Bronchial epithelial cell (primary cell): ENCODE measurements at places on chromosomes 7 and 10.

- peak; percentile 15 for DNase-seq
Measured at GRCh38 chr10:35517431-35518181, 87.5 kb upstream of the GJD4 start.

DNA sequence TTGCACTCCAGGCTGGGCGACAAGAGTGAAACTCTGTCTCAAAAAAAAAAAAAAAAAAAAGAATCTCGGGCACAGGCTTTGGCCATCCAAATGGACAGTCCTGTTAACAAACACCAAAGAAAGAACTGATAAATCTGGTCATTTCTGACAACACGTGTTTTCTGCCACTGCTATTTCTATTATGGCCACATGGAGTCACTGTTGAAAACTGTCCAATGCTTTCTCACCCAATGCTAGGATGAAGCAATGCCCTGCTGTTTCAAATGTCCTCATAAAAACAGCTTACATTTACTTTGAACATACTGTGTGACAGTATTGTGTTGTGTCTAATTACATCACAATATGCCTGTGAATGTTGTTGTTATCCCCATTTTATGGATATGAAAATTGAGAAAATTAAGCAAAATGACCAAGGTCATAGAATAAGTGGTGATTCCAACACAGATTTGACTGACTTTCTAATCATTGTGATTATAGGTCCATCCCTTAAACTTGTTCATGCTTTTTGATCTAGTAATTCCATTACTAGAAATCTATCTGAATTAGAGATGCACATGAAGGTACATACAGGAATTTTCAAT, 19.9 kb upstream of the MAP3K8 start:
- peak; percentile 65 for DNase-seq

GRCh38 chr7:22633286-22633953, 93.6 kb upstream of the IL6 start:
- no peak for DNase-seq

DNA sequence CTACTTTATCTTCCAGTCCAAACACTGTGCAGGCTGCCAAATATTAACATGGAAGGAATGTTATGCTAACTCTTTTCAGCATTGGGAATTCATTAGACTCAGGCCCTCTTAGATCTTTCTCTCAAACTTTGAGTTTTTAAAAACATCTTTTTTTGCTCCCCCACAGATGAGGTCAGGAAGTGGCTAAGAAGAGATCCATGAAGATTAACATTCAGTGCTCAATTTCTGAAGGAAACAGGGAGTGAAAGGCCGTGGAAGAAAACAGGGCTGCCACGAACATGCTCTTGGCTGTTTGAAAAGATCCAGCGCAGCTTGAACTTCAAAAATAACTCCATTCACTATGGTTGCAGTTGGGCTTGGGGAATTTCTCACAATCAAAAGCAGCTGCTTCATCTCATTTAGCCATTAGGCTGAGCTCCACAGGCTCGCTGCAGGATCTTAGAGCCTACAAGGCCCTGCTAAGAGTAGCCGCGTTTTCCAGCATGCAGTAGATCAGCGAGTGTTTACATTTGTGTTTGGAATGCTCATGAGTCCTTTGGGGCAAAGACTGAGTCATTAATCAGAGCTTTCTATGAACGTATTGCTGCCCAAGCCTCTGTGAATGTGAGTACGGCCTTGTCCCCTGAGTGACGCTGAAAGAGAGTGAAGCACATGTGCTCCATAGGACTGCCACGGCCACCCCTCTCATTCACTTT, 41.2 kb upstream of the TNS3 start:
- peak; percentile 55 for DNase-seq

GRCh38 chr7:101941481-101942383, 124.3 kb downstream of the CUX1 start:
- DNase-seq = peak; percentile 95

- no peak for DNase-seq
Measured at GRCh38 chr7:28554802-28555471, 142.6 kb downstream of the CREB5 start.
